ENCODE measurements at places on chromosomes 6 and 20.

GRCh38 chr6:148416330-148416965 is 73.8 kb downstream of the SASH1 start:
- DNase-seq, result no peak

GRCh38 chr6:25035512-25036435 is 100.0 kb upstream of the RIPOR2 start:
- no peak for DNase-seq

DNA sequence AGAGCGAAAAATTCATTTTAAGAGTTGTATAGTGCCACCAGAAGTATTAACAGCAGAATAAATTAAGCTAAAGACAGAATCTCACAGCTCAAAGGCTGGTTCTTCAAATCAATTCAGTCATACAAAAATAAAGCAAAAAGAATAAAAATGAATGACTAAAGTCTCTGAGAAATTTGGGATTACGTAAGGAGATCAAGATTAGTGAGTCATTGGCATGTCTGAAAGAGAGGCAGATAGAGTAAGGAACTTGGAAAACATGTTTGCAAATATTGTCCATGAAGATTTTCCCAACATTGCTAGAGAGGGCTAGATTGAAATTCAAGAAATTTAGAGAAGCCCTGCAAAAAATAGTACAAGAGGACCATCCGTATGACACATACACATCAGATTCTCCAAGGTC is 1413.9 kb upstream of the ADGRB3 start:
- DNase-seq, result peak; percentile 11

GRCh38 chr6:43510827-43511163 is 649 bp upstream of the LRRC73 start:
- no peak for DNase-seq

GRCh38 chr6:101700655-101701054 is 307.1 kb downstream of the GRIK2 start:
- no peak for DNase-seq

DNA sequence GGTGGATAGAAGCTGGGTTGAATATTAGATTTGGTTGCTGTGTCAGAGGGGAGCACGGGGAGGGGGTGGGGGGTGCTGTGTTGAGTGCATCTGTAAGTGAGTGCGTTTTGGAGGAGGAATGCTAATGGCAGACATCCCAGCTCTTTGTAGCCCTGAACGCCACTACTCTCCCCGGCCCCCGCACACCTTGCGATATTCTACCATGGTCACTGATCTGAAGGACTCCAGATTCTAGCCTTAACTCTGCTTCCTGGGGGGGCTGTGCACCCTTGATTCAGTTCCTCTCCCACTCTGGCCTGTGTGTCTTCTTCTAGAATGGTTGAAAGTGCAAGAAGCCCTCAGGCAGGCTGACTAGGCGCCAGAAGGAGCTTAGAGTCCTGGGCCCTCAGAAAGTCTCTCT is 7.1 kb downstream of the GLP1R start:
- no peak for DNase-seq

DNA sequence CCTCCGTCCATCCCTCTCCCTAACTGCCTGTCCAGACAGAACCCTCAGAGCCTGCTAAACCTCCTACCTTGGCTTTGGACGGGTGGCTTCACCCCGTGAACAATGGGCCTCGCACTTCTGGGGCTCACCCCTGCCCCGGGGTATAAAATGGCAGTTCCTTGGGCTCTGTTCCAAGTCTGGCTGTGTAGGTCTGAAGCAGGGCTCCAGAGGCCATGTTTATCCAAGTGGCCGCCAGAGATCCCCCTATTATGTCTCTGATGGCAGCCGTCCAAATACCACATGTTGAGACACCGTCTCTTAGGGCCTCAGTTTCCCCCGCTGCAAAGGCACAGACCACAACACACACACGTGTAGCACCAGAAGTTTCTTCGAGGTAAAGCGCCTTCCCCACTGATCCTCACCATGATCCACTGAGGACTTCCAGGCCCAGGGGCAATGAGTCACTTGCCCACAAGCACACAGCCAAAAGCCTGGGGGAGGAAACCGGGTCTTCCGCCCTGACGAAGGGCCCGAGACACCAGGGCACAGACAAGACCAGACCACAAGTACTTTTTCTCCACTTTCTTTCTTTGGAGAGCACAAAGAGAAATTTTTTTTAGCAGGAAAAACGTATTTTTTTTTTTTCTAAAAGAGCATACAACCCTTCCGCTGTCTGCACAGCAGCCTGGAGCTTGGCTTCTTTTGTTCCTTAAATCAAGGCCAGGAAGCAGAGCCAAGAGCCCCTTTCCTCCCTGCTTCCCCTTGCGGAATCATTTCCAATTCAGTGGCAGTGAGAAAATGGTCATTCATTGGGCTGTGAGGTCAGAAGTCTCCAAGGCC is 11.8 kb downstream of the CPNE5 start:
- DNase-seq, result peak; percentile 77

DNA sequence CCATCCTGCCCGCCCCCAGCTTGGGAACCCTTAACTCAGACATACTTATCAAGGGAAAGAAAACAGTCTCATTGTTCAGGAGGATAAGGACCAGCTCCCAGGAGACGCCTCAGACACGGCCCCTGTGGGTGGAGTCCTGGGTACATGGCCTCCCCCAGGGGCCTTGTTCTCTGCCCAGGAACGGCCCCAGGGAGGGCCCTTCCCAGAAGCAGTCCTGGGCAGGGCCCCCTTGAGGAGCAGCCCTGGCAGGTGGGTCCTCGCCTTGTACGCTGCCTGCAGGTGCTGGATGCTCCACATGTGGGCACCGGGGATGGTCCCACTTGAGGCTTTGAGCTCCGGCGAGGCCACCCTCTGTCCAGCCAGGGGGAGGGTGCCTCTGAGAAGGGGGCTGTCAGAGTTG is 4.5 kb upstream of the GATA5 start:
- no peak for DNase-seq

- DNase-seq, result no peak
These were observed 78.6 kb upstream of the INSM1 start for GRCh38 chr20:20289331-20289730.
